ENCODE measurements at places on chromosomes 13 and 19. TPM values are rescaled to one million over a fixed set of nuclear protein-coding genes. Genes with fewer than 3 reads are reported as not detected.

GRCh38 chr19:1507763-1508506, 4.9 kb downstream of the ADAMTSL5 start:
- peak overlapping the region; percentile 99 for H3K27ac ChIP-seq
- no peaks in the 10 kb centered on the region for H3K36me3 ChIP-seq
- peaks cover 20% of the 10 kb centered on the region for H3K4me1 ChIP-seq
- peak overlapping the region; percentile 94 for H3K4me3 ChIP-seq
- H3K27me3 ChIP-seq: no peaks in the 10 kb centered on the region

GRCh38 chr19:5968431-5969373, 9.2 kb downstream of the RANBP3 start:
- peak overlapping the region; percentile 86 for H3K27ac ChIP-seq
- peaks cover 14% of the 10 kb centered on the region for H3K4me1 ChIP-seq
- no peak for DNase-seq

DNA sequence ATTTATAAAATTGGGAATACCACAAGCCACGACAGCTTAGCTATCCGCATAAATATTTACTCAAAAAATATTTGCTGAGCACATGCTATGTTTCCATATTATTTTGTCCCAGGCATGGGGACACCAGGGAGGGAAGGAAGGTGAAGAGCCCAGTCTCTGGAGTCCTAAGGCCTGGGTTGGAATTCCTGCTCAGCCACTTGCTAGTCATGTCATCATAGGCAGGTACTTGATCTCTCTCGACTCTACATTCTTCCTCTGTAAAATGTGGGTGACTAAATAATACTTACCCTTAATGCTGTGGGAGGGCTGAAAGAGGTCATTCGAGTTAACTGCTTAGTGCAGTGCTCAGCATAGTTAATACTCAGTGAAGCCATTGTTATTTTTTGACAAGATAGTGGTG, 4.3 kb upstream of the RNASEH2B start:
- no peak for DNase-seq
- no peaks in the 10 kb centered on the region for H3K36me3 ChIP-seq
- no peak overlapping the region for H3K27ac ChIP-seq

GRCh38 chr19:38709671-38710415, 34.4 kb downstream of the CAPN12 start:
- peaks cover 33% of the 10 kb centered on the region for H3K4me1 ChIP-seq
- H3K4me3 ChIP-seq: no peak overlapping the region
- H3K27ac ChIP-seq: peak overlapping the region; percentile 70
- no peaks in the 10 kb centered on the region for H3K27me3 ChIP-seq

DNA sequence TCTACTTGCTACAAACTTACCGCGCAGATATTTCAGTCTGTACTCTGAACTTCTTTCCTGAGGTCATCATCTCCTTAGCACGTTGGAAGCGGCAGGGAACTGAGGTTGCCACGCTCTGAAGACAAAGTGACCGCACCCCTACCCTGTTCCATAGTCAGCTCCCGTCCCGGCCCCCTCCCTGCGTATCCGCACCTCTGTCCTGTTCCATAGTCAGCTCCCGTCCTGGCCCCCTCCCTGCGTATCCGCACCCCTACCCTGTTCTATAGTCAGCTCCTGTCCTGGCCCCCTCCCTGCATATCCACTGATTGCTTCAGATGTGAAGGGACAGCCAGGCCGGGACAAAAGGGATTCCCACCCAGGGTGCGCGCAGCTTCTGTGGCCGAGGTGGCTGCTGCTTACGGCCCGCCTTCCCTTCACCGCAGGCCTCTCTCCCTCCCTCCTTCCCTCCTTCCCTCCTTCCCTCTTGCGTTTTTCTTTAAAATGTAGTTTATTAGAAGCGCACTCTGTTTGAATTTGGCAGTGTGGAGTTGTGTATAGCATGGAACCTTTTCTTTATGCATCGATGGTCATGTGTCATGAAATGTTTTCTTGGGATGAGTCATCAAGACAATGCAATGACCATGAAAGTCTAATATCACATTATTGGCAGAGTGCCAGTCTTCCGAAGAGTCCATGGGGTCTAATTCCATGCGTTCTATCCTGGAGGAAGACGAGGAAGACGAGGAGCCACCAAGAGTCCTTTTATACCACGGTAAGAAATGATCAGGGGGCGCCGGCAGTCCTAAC, 21.9 kb upstream of the NDUFS7 start:
- no peaks in the 10 kb centered on the region for H3K27me3 ChIP-seq
- H3K4me3 ChIP-seq: peak overlapping the region; percentile 69
- DNase-seq: no peak
- H3K36me3 ChIP-seq: peaks cover 37% of the 10 kb centered on the region
- H3K4me1 ChIP-seq: peaks cover 31% of the 10 kb centered on the region

EFNB2 gene
- total RNA-seq: 50.0 TPM

TEX101 gene
- not detected for total RNA-seq

ZIM2 gene
- not detected for total RNA-seq

SPACA4 gene
- not detected for total RNA-seq

GPC6 gene
- total RNA-seq: 125 TPM

Data from osteocyte (in vitro differentiated cells).